ENCODE measurements at places on chromosomes 4 and X. TPM values are rescaled to one million over a fixed set of nuclear protein-coding genes. Genes with fewer than 3 reads are reported as not detected.
A peak's percentile ranks its signal among the peaks of the same experiment; 100 is the strongest.

DNA sequence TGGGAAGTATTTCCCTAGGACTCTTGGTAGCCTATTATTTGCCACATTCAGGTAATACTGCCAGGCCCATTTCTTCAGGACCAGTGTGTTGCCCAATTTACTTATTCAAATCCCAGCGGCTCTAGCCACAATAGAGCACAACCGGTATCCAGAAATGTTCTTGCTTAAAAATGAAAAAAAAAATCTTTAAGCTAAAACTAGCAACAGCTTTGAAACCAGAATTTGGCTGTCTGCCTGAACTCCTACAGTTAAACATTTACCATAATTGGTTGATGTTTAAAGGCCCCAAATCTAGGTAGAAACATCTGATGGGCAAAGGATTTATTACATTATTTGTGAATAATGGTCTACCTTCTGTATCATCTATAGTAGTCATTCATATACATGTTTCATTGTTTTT, 930 bp upstream of the SLITRK4 start:
- peak; percentile 56 for DNase-seq

GRCh38 chr4:68124262-68124661, 5.4 kb downstream of the TMPRSS11F start:
- no peak for DNase-seq

GRCh38 chr4:2570551-2571222, 34.2 kb downstream of the FAM193A start:
- DNase-seq = no peak

DNA sequence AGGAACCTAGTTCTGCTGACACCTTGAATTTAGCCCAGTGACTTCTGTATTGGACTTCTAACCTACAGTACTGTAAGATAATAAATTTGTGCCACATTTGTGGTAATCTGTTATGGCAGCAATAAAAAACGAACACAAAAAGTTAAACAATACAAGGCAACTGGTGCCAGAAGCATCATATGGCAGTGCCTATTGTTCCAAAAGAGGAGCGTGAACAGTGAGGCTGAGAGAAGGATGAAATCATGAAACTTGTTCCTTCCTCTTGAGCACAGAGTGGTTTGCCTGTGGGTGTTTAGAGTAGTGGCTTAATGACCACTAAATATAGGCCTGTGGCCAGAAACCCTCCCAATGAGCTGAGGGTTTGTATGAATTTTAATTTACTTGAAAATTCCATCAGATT, 69.7 kb upstream of the PGRMC2 start:
- no peak for DNase-seq

DNA sequence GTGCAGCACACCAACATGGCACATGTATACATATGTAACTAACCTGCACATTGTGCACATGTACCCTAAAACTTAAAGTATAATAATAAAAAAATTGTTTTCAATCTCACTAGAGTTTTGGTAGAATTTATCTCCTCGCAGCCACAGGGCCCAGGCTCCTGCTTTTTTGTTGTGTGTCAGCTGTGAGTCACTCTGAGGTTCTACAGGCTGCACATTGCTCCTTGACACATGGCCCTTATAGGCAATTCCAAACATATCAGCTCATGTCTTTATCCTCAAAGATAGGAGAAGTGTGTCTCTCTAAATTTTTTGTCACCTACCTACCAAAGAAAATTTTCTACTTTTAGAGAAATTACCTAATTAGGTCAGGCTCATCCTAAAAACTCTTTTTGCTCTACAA, 252.1 kb upstream of the ADGRL3 start:
- DNase-seq = no peak

- peak; percentile 10 for DNase-seq
Observed at GRCh38 chrX:7435822-7436221, 287.9 kb upstream of the PUDP start.

GRCh38 chrX:116317409-116317808, 119.0 kb upstream of the SLC6A14 start:
- peak; percentile 54 for DNase-seq

GRCh38 chr4:95869961-95870500, 30.1 kb downstream of the PDHA2 start:
- peak; percentile 1 for DNase-seq

DNA sequence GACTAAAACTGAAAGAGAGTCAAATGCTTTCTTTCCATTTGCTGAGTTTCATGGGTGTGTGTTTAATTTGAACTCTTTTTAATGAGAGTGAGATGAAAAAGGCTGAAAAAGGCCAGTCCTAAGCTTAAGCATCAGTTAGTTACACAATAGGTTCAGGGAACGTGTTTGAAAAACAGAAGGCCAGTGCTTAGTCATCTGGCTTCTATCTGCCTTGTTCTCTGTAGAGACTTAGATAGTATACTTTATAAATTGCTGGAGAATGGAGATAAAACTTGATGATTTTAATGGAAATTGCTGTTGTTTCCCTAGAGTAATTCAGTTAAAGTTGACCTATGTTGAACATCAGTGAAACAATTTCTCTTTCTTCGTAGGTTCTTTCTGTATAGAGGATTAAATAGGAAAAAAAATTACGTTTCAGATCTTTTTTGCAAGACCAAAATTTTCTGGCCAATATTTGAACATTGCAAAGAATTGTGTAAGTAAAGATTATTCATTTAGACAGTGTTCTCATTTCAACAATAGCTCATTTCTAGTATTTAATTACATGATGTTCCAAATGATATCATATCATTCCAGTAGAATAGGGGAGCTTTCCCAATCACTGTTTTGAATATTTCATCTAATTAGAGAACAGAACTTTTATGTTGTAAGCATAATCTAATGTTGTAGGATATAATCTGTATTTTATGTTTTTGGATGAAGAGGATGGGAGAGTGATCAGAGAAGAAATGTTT, 1088.8 kb downstream of the ADGRL3 start:
- no peak for DNase-seq

GRCh38 chr4:159398236-159398638, 295.4 kb downstream of the RAPGEF2 start:
- no peak for DNase-seq

GRCh38 chr4:17515445-17516407, 761 bp downstream of the CLRN2 start:
- DNase-seq = peak; percentile 26

DNA sequence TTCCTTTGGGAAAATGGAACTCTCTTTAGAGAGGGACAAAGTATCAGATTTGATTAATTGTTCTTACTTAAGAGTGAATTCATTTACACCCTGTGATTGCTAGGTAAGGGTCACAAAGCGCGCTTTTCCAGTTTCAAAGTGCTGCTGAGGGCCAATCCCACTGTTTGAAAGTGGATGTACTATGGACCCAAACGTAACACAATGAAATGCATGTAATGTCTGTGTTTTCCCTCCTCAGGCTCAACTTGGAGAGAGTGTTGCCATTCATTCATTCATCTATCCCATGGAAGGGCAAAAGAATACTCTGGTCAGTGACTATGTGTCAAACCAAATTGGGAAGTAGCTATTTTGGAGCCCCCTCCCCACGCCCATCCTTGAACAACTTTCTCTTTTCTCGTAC, 16.1 kb downstream of the IGSF1 start:
- DNase-seq = no peak

DNA sequence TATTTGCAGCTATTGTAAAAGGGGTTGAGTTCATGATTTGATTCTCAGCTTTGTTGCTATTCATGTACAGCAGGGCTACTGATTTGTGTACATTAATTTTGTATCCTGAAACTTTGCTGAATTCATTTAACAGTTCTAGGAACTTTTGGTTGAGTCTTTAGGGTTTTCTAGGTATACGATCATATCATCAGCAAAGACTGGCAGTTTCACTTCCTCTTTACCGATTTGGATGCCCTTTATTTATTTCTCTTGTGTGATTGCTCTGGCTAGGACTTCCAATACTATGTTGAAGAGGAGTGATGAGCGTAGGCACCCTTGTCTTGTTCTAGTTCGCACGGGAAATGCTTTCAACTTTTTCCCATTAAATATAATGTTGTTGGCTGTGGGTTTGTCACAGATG, 48.1 kb downstream of the NPY1R start:
- DNase-seq = no peak

DNA sequence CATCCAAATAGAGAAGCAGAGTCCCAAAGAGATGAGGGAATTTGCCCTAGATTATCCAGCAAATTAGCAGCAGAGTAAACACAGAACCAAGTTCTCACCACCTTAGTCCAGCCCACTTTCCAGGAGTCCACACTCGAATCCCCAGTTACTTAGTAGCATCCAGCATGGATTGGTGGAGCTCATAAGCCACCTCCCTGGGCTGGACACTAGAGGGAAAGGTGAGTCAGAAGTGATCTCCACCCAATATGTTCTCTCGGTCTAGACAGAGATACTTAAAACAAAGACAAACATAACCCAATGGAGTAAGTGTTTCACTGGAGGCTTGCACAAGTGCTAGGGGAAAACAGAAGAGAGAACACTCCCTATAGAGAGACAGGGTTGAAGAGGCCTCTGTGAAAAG, 105.1 kb upstream of the CPEB2 start:
- DNase-seq = peak; percentile 20

DNA sequence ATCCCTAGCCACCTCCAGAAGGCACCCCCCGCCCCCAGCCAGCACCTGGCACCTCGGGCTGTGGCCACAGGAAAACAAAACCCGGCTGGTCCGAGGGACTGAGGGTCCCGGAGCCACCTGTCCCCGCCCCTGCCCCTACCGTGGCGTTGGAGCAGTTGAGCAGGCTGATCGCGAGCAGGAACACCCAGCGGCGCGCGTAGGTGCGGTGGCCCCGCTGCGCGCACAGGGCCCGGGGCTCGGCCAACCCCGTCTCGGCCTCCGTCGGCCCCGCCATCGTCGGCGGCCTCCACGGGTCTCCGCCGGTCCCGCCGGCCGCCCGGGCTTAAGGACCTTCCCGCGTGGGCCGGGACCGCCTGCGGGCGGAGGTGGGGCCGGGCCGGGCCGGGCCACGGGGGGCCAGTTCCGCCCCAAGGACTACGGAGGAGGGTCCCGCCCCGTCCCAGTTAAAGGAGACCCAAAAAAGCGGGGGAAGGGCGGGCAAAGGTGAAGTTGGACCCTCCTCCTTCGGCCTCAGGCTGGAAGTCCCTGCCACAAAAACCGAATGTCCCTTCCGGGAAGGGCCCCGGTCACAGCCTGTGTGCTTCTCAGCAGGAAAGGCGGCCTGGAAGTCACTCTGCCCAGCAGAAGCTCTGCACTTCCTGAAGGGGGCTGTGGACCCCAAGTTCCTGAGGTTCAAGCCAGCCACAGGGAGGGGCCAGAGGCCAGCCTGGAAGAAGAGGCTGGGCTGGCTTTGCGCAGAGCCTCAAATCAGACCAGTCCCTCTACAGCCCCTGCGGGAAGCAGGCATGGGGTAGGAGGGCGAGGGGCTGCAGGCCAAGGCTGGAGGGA, at the start of gene SLC49A3:
TSS of gene SLC49A3 (minus strand) at position 298 of the 828 bp plus-strand sequence. CDS start at position 274, 24 bp downstream.
- DNase-seq = no peak

- no peak for DNase-seq
Observed at GRCh38 chr4:3225071-3225850, 23.7 kb upstream of the MSANTD1 start.

GRCh38 chrX:97326456-97326855, 442.7 kb downstream of the RPA4 start:
- peak; percentile 25 for DNase-seq

- no peak for DNase-seq
Observed at GRCh38 chrX:2373615-2374014, 127.2 kb downstream of the DHRSX start.

- DNase-seq = no peak
Observed at GRCh38 chr4:48163746-48164145, 29.7 kb upstream of the TXK start.

The JCHAIN gene
- total RNA-seq = 0.30 TPM

The PCDH7 gene
- total RNA-seq = 4.0 TPM

The CDKL5 gene
- total RNA-seq = 9.3 TPM

The TMEM31 gene
- total RNA-seq = not detected

The SMPX gene
- not detected for total RNA-seq

The CC2D2A gene
- 22.3 TPM for total RNA-seq

The SSX2 gene
- not detected for total RNA-seq

The GPRASP3 gene
- 0.87 TPM for total RNA-seq

The PPARGC1A gene
- total RNA-seq = 62.4 TPM

The FBXW7 gene
- total RNA-seq = 125 TPM

All from renal cortical epithelial cell (primary cell).